ELF-1 (cell line): ENCODE measurements at places on chromosomes 3 and 15.

GRCh38 chr15:51536965-51537574 is 85.5 kb downstream of the DMXL2 start:
- no peak for DNase-seq

- peak; percentile 49 for DNase-seq
These were observed 7.9 kb downstream of the FAH start for GRCh38 chr15:80160570-80161156.

DNA sequence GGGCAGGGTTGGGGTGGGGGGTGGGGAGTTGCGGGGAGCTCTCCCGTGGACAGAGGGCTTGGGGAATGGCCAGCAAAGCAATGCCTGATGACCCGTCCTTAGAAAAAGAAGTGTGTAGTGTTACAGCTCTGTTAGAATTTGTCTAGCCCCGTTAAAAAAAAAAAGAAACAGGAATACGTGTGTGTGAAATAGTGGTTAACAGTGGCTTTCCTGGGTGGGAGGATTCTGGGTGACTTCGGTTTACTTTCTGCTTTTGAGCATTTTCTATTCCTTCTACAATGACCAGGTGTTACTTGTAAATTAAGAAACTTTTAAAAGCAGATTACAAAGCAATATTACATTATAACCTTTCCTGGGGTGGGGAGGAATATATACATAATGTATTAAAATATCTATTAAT is 25.0 kb downstream of the H1-8 start:
- DNase-seq = no peak

DNA sequence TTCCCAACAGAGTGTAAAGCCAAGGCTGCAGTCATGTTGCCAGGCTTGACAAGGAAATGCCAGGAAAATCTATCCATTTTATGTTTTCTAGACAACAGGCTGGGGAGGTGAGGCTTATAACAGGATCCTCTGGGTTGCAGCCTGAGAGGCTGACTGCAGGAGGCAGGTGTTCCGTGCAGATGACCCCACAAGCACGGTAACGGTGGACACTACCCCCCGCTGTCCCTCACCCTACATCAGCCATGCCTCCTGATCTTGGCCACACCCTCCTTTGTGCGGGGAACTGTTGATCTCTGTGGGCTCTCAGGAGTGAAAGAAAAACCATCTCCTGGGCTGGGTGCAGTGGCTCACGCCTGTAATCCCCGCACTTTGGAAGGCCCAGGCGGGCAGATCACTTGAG is 68.0 kb upstream of the ADPGK start:
- no peak for DNase-seq

GRCh38 chr3:74106925-74107324 is 482.2 kb upstream of the PDZRN3 start:
- DNase-seq = no peak

GRCh38 chr3:72171463-72171881 is 386.5 kb upstream of the PROK2 start:
- no peak for DNase-seq

DNA sequence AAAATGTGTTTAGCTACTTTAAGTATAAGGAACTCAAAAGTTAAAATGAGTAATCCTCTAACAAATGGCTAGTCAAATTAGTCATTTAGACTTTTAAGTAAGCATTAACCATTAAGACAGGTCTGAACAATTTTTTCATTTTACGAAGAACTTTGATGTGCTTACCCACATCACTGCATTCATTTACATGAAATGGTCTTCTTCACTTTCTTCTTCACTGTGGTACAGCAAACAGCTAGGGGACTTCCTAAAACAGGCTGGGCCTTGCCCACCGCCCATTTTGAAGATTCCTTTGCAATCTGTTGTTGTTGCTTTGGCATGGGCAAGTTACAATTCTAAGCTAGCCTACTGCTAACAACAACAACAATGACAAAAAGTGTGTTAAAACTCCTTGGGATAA is 67.4 kb downstream of the CBLB start:
- DNase-seq = no peak

DNA sequence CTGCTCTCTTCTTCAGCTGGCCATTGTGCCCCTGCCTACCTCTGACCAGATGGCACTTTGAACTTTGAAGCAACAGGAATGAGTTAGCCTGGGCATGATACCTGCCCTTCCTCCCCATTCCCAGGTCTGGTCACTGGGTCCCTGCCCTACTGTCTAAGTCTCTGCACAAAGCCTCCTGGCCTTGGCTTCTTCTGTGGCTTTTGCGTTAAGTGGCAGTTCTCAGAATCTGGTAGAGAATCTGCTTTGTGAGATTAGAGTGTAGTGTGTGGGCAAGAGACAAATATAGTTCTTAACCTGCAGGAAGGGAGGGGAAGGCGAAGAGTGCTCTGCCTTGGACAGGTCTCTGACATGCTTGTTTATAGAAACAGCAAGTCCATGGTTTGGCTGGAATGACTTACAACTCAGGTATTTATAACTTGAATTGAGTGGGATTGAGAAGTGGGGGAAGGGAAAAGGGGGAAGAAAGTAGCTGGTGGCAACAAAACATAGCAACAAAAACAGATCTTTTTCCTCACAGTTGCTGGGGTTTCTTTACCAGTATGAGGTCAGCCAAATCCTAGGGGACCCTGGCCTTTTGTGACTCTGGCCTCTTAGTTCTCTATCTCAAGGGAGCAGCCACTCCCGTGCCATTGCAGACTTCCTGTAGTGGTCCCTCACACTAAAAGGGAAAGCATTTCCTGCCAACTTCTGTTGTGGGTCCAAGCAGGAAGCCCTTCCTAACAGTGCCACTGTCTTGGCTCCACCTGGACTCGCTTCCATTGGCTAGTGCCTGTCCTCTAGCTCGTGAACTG is 16.7 kb downstream of the MAPKBP1 start:
- peak; percentile 53 for DNase-seq

GRCh38 chr3:115469649-115470048 is 153.7 kb upstream of the GAP43 start:
- DNase-seq = no peak

DNA sequence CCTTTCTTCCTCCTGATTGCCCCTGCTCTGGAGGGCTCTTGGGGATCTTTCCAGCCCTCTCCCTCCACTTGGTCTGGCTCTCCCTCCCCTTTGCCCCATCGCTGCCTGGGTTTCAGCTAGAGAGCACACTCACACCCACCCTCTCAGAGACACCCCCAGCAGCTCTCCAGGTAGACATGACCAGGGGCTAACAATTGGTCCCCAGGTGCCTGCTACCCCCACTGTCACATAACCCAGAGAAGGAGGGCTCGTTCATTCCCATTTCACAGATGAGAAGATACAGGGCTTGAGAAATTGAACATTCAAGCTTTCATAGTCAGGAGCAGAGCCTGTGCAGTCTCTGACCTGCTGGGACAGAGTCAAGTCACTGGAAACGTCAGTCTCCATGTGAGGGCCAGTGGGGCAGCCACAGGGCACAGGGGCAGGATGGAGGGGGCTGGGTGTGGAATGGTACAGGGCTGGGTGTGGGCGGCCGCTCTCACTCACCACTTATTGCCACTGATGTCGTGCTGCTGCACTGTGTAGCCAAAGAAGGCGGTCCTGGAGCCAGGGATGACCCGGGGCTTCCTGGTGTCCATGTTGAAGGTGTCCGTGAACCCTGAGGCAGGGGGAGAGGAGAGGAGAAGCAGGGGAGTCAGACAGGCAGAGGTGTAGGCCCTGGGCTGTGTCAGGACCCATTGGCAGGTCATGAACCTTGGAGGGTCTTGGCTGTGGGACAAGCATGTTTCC is 29.4 kb downstream of the ITGA11 start:
- no peak for DNase-seq

DNA sequence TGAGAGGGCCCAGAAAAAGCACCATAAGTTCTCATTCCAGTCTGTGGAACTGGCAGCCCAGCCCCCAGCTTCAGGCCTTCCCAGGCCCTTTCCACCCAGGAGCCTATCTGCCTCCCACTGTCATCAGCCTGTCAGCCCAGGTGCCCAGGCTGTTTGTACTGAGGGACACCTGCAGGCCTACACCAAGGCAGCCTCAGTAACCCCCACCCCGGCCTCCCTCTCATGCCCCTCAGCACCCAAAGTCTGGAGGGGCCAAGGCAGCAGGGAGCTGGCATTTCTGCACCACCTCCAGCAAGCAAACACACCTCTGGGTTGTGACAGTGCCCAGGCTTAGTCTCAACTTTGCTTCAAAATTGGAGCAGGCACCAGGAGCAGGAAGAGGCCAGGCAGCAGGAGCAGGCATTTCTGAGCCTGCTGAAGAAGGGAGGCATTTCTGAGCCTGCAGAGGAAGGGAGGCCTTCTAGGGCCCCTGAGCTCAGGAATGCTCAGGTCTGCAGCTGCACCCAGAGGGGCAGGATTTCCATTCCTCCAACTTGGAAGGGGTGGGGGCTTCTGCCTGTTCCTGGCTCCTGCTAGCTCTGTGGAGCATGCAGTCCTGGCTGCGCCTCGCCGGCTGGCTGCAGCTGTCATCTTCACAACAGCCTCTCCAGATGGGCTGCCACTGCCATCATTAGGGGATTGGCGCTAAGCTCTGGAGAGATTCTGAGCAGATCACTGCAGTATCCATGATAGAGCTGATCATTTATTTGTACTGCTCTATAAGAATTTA is 396.1 kb downstream of the UNC13C start:
- DNase-seq = no peak

- DNase-seq = peak; percentile 92
These were observed 97.6 kb downstream of the FRMD4B start for GRCh38 chr3:69288161-69288895.

DNA sequence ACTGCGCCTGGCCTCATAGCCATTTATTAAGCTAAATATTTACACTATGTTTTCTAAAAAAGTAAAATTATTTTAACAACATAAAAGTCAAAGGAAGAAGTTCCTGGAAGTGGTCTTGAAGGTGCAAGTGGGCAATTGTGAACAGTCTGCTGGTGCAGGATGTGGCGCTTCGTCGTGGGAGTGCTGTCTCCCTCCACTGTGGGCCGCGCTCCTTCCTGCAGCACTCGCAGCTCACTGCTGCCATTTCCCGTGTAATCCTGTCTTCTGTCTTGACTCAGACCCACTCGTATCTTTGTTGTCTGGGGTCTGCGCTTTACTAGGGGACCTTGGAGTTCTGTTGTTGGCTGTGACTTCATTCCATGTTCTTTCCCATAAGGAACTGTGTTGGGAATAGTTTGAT is 56.3 kb downstream of the APBA2 start:
- no peak for DNase-seq

- DNase-seq = peak; percentile 80
These were observed 8.1 kb upstream of the LRRC2 start for GRCh38 chr3:46574243-46574646.

DNA sequence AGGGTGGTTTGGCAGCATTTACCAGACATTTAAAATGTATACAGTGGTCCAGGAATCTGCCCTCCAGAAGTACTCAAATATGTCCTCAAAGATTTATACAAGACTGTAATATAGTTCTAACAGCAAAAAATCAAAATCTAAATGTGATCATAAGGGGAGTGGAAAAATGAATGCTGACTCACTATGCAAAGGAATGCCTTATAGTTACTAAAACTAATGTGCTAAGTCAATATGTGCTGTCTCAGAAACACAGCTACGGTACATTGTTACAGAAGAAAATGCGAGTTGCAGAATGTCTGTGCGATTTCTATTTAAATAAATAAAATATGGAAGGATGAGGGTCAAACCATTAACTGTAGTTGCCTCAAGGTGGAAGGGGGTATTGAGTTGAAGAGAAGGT is 230.1 kb upstream of the UBE2E1 start:
- DNase-seq = no peak

- no peak for DNase-seq
These were observed 23.7 kb upstream of the FBXL22 start for GRCh38 chr15:63573533-63573932.

GRCh38 chr3:11510001-11510340 is 133.7 kb downstream of the VGLL4 start:
- DNase-seq = peak; percentile 18

- peak; percentile 8 for DNase-seq
These were observed 81.8 kb upstream of the GRM7 start for GRCh38 chr3:6779140-6779539.
